ENCODE measurements at places on chromosomes 5 and 9.

DNA sequence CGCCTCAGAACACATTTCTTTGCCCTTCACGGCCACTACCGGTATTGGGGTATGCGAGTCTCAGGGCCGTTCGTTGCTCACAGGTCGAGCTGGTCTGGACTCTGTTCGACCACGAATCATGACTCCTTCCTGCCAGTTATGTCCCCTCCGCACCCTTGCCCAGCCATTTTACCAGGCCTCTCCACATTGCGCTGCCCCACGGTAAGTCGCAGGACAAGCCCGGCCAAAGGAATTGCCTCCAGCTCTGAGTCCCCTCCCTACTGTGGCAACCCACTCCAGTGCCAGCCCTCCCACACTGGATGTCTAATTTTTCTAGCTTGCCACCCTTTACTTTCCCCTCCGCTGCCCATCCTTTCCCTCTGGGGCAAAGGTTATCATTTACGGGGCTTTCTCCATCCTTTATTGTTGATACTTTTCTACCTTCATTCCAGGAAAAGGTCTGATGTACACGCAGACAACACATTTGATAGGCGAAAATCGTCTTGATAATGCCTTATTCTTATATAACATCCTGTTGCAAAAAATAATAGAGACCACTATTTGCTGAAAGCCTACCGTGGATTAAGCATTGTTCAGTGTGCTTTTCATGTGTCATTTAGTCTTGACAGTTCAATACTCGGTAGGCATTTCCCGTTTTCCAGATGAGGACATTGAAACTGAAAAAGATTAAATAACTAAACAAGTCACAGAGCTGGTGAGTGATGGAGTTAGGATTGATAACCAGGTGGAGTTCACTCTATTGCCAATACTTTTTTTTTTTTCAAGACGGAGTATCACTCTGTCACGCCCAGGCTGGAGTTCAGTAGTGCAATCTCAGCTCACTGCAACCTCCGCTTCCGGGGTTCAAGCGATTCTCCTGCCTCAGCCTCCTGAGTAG lies 958 bp upstream of the HSPA5 start:
- H3K36me3 ChIP-seq: peaks cover 34% of the 10 kb centered on the region
- H3K4me3 ChIP-seq: peak overlapping the region; percentile 79
- H3K27ac ChIP-seq: peak overlapping the region; percentile 38
- DNase-seq: peak; percentile 66
- H3K4me1 ChIP-seq: peaks cover 29% of the 10 kb centered on the region

DNA sequence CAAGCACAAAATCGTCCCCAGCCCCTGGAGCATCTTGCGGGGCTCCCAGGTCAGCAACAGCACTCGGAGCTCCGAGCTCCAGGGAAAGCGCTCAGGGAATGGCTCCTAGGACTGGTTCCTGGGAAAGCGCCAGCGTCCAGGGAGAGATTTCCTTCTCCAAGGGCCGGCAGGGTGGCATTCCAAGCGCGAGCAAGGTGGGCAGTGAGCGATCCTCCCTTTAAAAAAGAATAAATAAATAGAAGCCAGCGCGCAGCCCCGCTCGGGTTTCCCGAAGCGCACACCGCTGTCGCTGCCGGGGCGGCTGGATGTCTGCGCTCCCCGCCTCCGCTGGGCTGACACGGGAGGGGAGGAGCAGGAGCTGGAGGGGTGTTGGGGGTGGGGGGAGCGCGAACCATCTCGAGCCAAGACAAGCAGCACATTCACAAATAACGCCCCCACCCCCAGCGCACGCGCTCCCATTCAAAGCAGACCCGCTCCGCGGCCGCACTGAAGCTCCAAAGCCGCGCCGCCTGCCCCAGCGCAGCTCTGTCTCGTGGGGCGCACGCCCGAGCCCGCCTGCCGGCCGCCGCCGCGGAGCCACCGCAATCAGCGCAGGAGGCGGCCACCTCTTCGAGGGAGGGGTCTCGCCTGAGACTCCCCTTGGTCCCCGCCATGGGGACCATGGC lies 327.4 kb downstream of the SH3GL2 start:
- no peak overlapping the region for H3K27ac ChIP-seq
- H3K4me1 ChIP-seq: no peaks in the 10 kb centered on the region
- no peak overlapping the region for H3K4me3 ChIP-seq
- H3K27me3 ChIP-seq: no peaks in the 10 kb centered on the region
- no peaks in the 10 kb centered on the region for H3K36me3 ChIP-seq

GRCh38 chr9:7150153-7150890 lies 392.5 kb downstream of the KDM4C start:
- H3K36me3 ChIP-seq: no peaks in the 10 kb centered on the region
- peaks cover 14% of the 10 kb centered on the region for H3K4me1 ChIP-seq

- DNase-seq: no peak
- peaks cover 5% of the 10 kb centered on the region for H3K4me1 ChIP-seq
- H3K4me3 ChIP-seq: no peak overlapping the region
- H3K36me3 ChIP-seq: no peaks in the 10 kb centered on the region
Measured at GRCh38 chr5:134111741-134112647, 2.5 kb upstream of the TCF7 start.

GRCh38 chr5:8505196-8505595 lies 636.2 kb downstream of the MTRR start:
- no peaks in the 10 kb centered on the region for H3K4me1 ChIP-seq
- no peak overlapping the region for H3K27ac ChIP-seq
- H3K36me3 ChIP-seq: no peaks in the 10 kb centered on the region
- no peak for DNase-seq
- no peak overlapping the region for H3K4me3 ChIP-seq

- H3K27ac ChIP-seq: no peak overlapping the region
- H3K36me3 ChIP-seq: no peaks in the 10 kb centered on the region
Measured at GRCh38 chr9:8408575-8409190, 609.1 kb upstream of the DMAC1 start.

DNA sequence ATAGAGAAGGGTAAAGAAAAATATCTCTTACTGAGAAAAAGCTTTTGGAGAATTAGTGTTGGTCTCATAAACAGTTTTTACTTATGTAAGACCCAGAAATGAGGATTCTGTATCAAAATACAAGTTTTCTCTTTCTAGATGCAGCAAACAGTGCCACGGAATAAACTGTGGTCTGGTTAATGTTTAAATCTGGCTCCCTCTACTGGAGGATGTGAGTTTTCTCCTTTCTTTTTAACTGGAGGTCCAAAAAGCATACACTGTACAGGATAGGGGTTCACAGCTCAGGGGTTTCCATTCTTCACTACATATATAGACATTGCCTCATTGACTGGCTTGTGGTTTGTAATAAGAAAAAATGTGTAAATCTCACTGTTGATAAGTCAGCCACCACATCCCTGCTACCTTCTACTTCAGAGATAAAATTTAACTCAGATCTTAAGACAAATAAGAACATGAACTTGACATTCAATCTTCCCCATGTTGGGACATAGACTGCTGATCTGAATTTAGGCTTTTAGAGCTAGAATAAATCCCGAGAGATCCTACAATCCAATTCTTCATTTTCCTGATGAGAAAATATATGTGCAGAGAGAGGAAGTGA lies 98.9 kb downstream of the CFAP95 start:
- peak; percentile 78 for DNase-seq
- H3K36me3 ChIP-seq: no peaks in the 10 kb centered on the region
- no peaks in the 10 kb centered on the region for H3K27me3 ChIP-seq
- H3K27ac ChIP-seq: no peak overlapping the region

DNA sequence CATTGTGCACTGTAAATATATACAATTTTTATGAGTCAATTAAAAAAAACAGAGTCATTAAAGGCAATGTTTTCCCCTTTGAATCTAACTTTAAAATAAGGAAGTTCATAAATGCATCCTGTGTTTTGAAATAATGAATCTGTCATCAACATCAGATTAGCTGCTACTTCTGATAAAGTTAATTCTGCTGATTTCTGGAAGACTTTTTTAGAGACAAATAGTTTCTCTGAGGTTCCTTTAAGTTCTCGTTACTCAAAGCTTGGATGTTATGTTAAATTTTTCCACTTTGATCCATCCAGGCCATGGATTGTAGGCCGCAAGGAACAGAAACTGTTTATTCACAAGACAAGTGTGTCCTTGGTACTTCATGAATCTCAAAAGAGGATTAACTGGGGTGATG lies 115.5 kb downstream of the CARTPT start:
- H3K36me3 ChIP-seq: no peaks in the 10 kb centered on the region
- no peak overlapping the region for H3K4me3 ChIP-seq
- no peaks in the 10 kb centered on the region for H3K4me1 ChIP-seq
- no peak overlapping the region for H3K27ac ChIP-seq
- H3K27me3 ChIP-seq: no peaks in the 10 kb centered on the region
- no peak for DNase-seq

DNA sequence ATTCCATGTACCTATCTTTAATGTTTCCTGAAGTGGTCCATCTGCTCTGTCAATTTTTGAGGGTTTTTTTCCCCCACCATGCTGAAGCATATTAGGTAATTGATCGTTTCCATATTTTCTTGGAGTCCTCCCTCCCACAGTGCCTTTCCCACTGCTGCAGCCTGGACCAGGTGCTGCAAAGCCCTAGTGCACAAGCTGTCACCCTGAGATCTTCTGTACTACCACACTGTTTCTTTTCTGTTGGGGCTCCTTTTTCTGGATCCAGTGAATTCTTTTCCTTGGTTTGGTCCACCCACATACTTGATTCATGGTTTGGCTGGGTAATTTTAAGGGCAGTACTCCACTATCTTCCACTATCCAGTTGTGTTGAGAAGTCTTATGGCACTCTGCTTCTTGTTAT lies 30.9 kb upstream of the FAM169A start:
- H3K27ac ChIP-seq: no peak overlapping the region
- no peaks in the 10 kb centered on the region for H3K27me3 ChIP-seq
- no peaks in the 10 kb centered on the region for H3K36me3 ChIP-seq

DNA sequence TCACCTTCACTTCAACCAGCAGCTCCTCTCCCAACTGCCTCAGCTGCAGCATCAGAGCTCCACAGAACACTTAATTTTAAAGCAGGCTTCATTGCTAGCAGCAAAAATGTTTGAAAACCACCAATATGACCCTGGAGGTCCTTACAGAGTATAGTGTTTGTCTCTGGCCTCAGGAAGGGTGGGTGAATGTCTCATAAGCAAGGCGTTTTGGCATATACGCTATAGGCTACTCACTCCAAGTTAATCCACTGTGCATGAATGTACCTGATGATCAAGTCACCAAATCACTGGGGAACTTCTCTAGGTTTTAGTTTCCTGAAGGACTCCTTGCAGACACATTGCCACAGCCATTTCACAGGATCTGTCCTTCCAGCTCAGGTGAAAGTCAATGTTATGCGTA lies 125.3 kb downstream of the GABBR2 start:
- DNase-seq: no peak
- H3K4me3 ChIP-seq: no peak overlapping the region
- H3K27me3 ChIP-seq: no peaks in the 10 kb centered on the region
- H3K4me1 ChIP-seq: no peaks in the 10 kb centered on the region

GRCh38 chr5:69504036-69504435 lies 11.4 kb downstream of the OCLN start:
- H3K4me3 ChIP-seq: no peak overlapping the region
- peaks cover 14% of the 10 kb centered on the region for H3K4me1 ChIP-seq
- H3K36me3 ChIP-seq: no peaks in the 10 kb centered on the region

- H3K36me3 ChIP-seq: no peaks in the 10 kb centered on the region
- no peak overlapping the region for H3K27ac ChIP-seq
- no peak overlapping the region for H3K4me3 ChIP-seq
- no peak for DNase-seq
Measured at GRCh38 chr5:35023391-35024178, 24.2 kb downstream of the AGXT2 start.

- H3K4me1 ChIP-seq: no peaks in the 10 kb centered on the region
- H3K4me3 ChIP-seq: no peak overlapping the region
- DNase-seq: peak; percentile 16
- H3K27ac ChIP-seq: no peak overlapping the region
- H3K27me3 ChIP-seq: no peaks in the 10 kb centered on the region
Measured at GRCh38 chr9:130741831-130742449, 48.4 kb downstream of the EXOSC2 start.

- peaks cover 5% of the 10 kb centered on the region for H3K4me1 ChIP-seq
- no peak for DNase-seq
- H3K4me3 ChIP-seq: no peak overlapping the region
Measured at GRCh38 chr9:99114049-99114440, 9.1 kb downstream of the TGFBR1 start.

DNA sequence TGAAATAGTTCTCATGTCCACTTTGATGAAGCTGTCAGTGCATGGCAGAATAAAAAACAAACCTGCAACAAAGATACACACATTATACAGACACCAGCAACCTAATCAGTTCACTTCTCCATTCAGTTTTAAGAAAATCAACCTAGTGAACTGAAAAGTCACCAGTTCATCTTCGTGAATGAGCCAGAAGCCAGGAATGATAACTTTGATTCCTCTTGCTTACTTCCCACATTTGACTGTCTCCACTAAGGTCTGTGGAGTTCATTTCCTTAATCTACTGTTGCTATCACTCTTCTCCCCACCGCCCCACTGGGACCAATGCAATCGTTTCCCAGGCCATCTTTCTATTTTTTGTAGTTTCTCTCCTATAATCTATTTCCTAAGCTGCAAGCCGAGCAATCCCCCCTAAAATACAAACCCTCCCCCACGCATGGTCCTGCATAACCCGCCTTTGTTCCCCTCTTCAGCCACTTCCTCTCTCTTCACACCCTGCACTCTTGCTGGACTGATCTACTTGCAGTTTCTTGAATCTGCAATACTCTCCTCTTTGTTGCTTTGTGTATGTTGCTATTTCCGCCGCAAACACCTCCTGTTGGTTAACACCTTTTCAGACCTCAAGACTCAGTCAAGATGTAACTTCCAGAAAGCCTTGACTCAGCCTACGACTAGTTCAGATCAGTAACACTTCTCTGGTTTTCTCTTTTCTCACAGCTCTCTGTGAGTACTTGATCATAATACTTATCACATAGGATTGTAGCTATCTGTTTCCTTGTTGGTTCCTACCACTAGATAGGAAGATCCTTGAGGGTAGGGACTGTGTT lies 16.6 kb downstream of the STOM start:
- no peak overlapping the region for H3K4me3 ChIP-seq
- H3K4me1 ChIP-seq: peaks cover 60% of the 10 kb centered on the region
- no peak overlapping the region for H3K27ac ChIP-seq
- DNase-seq: no peak
- H3K27me3 ChIP-seq: no peaks in the 10 kb centered on the region
- no peaks in the 10 kb centered on the region for H3K36me3 ChIP-seq

- no peaks in the 10 kb centered on the region for H3K36me3 ChIP-seq
- no peak overlapping the region for H3K27ac ChIP-seq
- H3K4me3 ChIP-seq: no peak overlapping the region
- no peaks in the 10 kb centered on the region for H3K4me1 ChIP-seq
- DNase-seq: no peak
- H3K27me3 ChIP-seq: no peaks in the 10 kb centered on the region
Measured at GRCh38 chr5:160926428-160926827, 74.4 kb upstream of the ATP10B start.

- DNase-seq: no peak
- no peak overlapping the region for H3K4me3 ChIP-seq
- no peaks in the 10 kb centered on the region for H3K36me3 ChIP-seq
- H3K27me3 ChIP-seq: no peaks in the 10 kb centered on the region
Measured at GRCh38 chr9:116096853-116097252, 56.7 kb upstream of the PAPPA start.

GRCh38 chr5:36442352-36442751 lies 140.7 kb upstream of the RANBP3L start:
- H3K4me1 ChIP-seq: no peaks in the 10 kb centered on the region
- no peaks in the 10 kb centered on the region for H3K36me3 ChIP-seq
- DNase-seq: no peak
- no peaks in the 10 kb centered on the region for H3K27me3 ChIP-seq
- no peak overlapping the region for H3K27ac ChIP-seq

GRCh38 chr5:59732301-59732700 lies 161.2 kb downstream of the PDE4D start:
- H3K27me3 ChIP-seq: no peaks in the 10 kb centered on the region
- no peak overlapping the region for H3K4me3 ChIP-seq
- H3K36me3 ChIP-seq: no peaks in the 10 kb centered on the region
- no peaks in the 10 kb centered on the region for H3K4me1 ChIP-seq
- DNase-seq: no peak

- H3K4me1 ChIP-seq: no peaks in the 10 kb centered on the region
- H3K27ac ChIP-seq: no peak overlapping the region
- DNase-seq: no peak
- H3K27me3 ChIP-seq: no peaks in the 10 kb centered on the region
- no peaks in the 10 kb centered on the region for H3K36me3 ChIP-seq
Measured at GRCh38 chr5:148884339-148885020, 58.1 kb downstream of the ADRB2 start.
